Smooth muscle cell of the brain vasculature (primary cell): ENCODE measurements at places on chromosomes 7 and 10.

GRCh38 chr7:134548877-134549276, at the start of gene AKR1B15:
Gene AKR1B15, plus strand, starts transcription at chr7:134549110. Its CDS starts 15,510 bp downstream, at chr7:134564620.
- DNase-seq, result no peak

DNA sequence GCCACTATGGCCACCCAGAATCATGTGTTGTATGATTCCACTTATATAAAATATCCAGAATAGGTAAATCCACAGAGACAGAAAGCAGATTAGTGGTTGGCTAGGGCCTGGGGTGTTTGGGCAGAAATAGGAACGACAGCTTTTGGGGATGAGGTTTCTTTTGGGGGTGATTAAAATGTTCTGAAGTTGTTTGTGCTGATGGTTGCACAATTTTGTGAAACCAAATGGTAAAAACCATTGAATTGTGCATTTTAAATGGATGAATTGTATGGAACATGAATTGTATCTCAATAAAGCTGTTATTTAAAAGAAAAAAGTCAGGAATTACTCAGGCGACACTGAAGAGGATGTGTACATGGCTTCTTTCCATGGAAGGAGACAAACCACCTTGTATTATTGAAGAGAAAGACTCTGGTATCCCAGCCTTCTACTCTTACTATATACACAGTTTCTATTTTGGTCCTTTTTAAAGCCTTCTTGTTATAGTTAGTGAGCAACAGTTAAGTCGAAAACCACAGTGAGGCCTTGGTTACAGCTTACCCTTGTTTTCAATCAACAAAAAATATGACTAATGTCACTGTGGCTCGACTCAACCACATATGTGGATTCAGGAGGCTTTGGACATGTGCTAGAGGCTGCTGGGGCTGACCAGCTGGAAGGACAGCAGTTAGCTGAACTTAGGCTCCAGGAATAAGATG, 57.1 kb upstream of the KMT2E start:
- no peak for DNase-seq

- DNase-seq, result peak; percentile 9
These were observed 78.3 kb upstream of the SLC26A5 start for GRCh38 chr7:103524042-103524907.

DNA sequence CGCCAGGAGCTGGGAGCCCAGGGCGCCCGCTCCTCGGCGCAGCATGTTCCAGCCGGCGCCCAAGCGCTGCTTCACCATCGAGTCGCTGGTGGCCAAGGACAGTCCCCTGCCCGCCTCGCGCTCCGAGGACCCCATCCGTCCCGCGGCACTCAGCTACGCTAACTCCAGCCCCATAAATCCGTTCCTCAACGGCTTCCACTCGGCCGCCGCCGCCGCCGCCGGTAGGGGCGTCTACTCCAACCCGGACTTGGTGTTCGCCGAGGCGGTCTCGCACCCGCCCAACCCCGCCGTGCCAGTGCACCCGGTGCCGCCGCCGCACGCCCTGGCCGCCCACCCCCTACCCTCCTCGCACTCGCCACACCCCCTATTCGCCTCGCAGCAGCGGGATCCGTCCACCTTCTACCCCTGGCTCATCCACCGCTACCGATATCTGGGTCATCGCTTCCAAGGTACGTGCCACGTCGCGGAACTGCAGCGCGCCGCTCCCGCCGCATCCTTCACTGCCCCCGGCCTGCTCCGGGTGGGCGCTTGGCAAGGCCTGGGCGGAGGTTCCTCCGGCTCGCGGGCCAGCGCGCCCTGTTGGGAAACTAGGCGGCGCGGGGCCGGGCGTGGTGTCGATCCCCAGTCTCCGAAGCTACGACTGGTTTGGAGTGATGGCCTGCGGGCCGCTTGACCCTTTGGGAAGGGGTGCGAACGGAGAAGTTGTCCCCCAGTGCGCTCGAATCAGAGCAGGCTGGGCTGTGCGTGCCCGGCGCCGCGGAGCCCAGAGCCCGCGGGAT, 868 bp downstream of the EMX2 start:
- no peak for DNase-seq

DNA sequence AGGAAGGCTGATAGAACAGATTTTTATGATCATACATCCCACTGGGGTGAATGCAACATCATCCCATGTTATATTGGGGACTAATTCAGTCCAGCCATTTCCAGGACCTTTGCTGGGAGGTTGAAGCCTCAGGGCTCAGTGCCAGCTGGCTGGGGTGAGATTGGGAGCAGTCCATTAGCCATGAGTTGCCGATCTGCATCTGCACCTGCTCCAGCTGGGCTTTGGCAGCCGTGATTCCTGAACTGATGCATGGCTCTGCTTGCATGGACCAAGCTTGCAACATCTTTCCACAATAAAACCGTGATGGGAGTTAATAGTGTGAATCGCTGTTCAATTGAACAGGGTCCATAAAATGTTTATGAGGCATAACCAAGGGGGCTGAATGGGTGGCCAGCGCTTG, 346.9 kb downstream of the TYW1 start:
- DNase-seq, result no peak

DNA sequence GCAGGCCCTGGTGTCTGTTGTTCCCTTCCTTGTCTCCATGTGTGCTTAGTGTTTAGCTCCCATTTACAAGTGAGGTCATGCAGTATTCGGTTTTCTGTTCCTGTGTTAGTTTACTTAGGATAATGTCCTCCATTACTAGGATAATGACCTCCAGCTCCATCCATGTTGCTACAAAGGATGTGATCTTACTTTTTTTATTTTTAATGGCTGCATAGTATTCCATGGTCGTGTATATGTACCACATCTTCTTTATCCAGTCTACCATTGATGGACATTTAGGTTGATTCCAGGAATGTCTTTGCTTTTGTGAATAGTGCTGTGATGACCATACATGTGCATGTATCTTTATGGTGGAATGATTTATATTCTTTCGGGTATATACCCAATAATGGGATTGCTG, 333.4 kb downstream of the EXOC4 start:
- DNase-seq, result no peak

DNA sequence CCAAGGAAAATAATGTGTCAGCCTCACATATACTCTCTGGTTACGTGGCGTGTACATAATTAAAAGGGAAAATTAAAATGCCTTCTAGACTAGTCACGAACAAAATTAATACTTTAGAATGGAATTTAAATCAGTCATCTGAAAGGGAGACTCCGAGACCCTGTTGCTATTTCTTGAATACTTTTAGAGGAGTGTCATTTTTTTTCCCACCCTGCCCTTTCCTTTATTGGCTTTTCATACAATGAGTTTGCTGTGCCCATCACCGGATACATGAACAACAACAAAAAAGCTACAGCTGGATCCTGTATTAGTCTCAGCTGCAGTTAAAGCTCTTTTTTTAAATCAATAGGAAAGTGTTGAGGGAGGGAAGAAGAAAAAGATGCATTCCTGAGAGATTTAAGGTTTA, 20.1 kb downstream of the CYTH3 start:
- DNase-seq, result no peak

GRCh38 chr7:135980012-135980551, 2.9 kb upstream of the MTPN start:
- DNase-seq, result no peak

- DNase-seq, result no peak
These were observed 176.2 kb upstream of the CSTF2T start for GRCh38 chr10:51875610-51876009.

DNA sequence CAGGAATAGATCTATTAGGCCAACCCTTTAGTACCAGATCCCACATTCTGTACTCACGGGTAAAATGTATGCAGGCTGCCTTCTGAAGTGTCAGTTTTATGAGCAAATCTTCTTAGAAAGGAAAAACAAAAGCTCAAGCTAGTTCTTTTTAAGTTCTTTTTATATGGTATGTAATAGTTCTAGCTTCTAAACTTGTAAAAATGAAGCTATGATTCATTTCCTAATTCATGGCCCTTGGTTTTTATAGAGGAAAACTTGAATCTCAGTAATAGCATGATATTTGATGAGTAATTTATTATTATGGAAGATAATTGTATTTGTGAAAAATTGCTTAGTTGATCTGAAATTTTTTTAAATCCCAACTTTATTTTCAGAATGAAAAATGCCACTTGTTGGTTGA, 54.3 kb downstream of the SLK start:
- DNase-seq, result no peak

GRCh38 chr7:1696671-1697498, 26.8 kb downstream of the ELFN1 start:
- no peak for DNase-seq

DNA sequence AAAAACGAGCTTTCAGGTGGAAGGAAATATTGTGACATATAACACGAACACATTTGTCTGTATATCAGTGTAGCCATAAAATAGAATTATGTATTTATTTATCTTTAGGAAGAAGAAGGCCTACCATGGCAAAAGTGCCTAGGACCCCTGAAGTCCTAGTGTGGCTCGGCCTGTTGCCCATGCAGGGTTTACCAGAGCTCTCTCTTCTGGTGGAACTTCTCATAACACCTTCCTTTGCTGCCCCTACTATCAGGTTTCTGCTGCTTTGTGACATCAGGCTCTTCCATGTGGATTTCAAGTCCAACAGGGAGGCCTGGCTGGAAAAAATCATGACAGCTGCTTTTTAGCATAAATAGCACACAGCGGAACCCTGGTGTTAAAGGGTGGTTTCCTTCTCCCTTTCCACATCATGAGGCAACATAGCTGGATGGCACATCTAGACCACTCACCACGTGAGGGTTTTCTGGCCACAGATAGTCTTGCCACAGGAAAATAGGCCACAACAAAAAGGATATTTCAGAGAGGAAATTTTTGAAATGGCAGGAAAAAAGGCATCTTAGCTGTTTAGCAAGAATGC, 44.8 kb upstream of the ADO start:
- no peak for DNase-seq

GRCh38 chr10:4848356-4849041, 22.5 kb downstream of the AKR1E2 start:
- no peak for DNase-seq

DNA sequence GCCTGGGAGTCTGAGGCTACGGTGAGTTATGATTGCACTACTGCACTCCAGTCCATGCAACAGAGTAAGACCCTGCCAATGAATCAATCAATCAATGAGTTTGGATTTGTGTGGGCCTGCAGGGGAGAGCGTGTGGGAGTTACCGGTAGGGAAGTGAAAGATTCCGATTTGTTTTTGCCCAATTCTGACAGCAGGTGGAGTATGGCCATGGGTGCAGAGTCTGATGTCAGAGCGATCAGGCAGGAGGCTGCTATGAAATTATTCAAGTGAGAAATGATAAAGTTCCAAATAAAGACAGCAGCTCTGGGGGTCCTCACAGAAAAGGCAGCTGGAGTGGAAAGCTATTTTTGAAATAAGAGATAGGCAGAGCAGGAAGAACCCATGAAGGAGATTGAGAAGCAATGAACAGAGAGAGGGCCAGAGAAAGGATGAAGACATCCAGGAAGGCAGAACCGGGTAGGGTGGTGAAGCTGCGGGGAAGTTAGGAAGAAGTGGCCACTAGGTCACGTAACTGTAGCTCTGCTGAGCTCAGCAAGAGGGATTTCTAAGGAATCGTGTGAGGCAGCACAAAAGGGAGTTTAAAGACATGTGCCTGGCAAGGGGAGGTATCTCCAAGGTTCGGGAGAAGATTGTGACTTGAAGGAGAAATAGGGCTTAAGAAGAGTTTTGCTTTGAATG, 93.7 kb upstream of the NMT2 start:
- no peak for DNase-seq

GRCh38 chr10:89894051-89894450, 192.7 kb downstream of the KIF20B start:
- DNase-seq, result no peak

- no peak for DNase-seq
These were observed 83.3 kb downstream of the PAX2 start for GRCh38 chr10:100828738-100829096.

GRCh38 chr7:149689291-149689721, 84.1 kb downstream of the ZNF467 start:
- no peak for DNase-seq

- no peak for DNase-seq
These were observed 158.8 kb upstream of the LYZL2 start for GRCh38 chr10:30788307-30788706.

DNA sequence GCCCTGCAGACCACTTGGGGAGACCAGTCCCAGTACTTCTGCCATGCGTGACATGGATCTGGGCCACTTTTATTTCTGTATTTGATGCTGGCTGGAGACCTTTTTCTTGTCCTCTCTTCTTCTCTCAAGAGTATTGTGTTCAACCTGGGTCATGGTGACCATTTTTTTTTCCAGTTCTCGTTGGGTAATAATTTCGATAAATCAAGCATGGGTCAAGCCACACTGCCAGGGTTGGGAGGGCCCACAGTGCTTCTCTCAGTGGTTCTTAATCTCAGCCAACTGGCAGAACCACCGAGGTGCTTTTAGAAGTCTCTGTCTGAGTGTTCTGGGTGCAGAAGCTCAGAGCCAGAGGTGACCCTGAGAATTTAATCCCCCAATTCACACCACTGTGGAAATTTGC, 269.9 kb downstream of the SEC23IP start:
- DNase-seq, result no peak
